ENCODE measurements at places on chromosomes 5 and 9. TPM values are rescaled to one million over a fixed set of nuclear protein-coding genes. Genes with fewer than 3 reads are reported as not detected.

Gene FCN1
- 1.6 TPM for total RNA-seq

Gene NAIF1
- 14.0 TPM for total RNA-seq

Gene CAMK2A
- not detected for total RNA-seq

Gene LCN9
- not detected for total RNA-seq

Gene PCDHA2
- not detected for total RNA-seq

Gene NRARP
- 2.3 TPM for total RNA-seq

Gene BTNL3
- total RNA-seq: not detected

Gene MARCHF3
- total RNA-seq: 1.9 TPM

Gene SLC44A1
- 8.3 TPM for total RNA-seq

Gene JAKMIP2
- 1.8 TPM for total RNA-seq

Gene FCHSD1
- 31.1 TPM for total RNA-seq

GRCh38 chr9:122031157-122031556 lies 62.0 kb downstream of the TTLL11 start:
- no peak for DNase-seq

- DNase-seq: no peak
Measured at GRCh38 chr5:65262096-65262495, 219.6 kb downstream of the ADAMTS6 start.

- peak; percentile 81 for DNase-seq
Measured at GRCh38 chr9:137302118-137302448, at the start of gene NRARP. TSS of gene NRARP (minus strand) at chr9:137302271. CDS start at chr9:137301928, 343 bp downstream.

DNA sequence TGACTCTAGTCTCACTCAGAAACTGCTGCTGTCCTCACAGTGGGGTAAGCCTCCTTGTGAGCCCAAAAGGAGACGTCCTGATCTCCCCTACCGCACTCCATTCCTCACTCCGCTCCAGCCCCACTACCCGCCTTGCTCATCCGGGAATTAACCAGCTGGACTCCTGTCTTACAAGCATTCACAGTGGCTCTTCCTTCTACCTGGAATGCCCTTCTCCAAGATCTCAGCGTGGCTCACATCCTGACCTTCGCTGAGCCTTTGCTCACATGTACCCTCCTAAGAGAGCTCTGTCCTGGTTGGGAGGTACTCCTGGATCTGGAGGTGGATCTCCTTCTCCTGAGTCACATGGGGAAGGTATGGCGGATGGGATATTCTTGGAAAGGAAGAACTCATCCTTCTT lies 10.7 kb upstream of the KLF9 start:
- no peak for DNase-seq

DNA sequence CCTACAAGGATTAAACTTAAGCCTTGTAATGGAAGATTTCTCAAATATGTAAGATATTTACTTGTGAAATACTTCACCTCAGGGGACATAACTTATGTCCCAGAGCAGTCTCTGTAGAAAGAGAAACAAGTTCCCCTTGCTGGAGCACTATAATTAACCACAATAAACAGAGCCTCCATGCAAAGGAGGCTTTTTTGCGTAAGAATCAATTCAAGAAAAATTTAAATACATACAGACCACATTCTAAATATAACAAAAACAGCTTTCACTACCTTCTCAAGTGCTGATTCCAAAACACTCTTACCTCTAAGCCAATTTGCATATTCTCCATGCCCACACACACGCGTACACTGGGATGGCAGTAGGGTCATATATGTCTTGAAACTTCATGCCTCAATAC lies 30.7 kb upstream of the CCNB1 start:
- no peak for DNase-seq

DNA sequence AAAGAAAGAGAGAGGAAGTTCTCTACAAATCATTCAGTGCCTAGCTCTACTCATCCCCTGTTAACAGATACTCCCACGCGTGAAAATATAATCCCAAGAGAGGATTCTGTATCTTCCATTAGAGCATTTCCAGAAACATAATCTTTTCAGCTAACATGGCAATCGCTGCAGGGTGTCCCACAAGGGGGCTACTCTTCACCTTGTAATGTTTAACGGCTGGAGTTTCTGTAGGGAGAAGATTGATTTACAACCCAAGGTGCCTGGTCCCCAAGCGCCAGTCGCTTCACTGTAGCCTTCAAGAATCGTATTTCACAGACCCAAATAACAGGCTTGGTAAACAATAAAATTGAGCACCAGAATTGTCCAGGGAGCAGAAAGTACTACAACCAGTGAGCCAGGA lies 318.7 kb downstream of the TLE1 start:
- DNase-seq: no peak

- no peak for DNase-seq
Measured at GRCh38 chr5:30505014-30505886, 688.2 kb upstream of the CDH6 start.

- no peak for DNase-seq
Measured at GRCh38 chr5:174505621-174506020, 218.8 kb upstream of the MSX2 start.

- DNase-seq: no peak
Measured at GRCh38 chr5:88888291-88888690, 5.3 kb upstream of the MEF2C start.

DNA sequence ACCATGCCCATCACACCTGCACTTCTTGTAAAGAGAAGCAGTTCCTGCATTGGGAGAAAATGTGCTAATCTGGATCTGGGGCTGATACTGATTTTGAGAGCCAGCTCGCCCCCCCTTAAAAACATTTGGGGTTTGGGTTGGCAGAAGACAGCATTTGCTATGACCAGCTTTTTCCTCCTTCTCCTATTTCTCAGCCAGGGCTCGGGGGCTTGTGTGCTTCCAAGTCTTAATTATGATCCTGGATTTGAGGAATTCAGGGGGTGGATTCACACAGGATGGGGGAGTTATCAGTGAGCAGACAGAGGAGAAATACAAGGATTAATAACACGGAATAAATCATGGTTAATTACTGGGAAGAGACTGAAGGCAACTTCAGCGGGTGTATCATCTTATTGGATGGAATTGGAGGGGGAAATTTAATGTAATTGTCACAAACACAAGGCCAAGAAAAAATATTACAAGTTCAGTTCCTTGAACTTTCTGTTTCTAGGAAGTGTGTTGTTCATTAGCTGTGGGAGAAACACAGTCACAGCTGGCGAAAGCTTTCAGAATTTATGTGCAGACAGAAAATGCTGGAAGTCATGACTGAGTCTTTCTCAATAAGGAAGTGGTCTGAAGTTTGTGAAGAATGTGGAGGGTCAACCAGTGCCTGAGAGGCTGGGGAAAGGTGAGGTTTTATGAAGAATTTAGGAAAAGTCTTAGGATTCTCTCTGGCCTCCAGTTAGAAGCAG lies 15.3 kb downstream of the C9orf152 start:
- no peak for DNase-seq

- DNase-seq: no peak
Measured at GRCh38 chr5:20109326-20109725, 121.3 kb upstream of the CDH18 start.

All from CD8-positive, alpha-beta memory T cell (primary cell).